Astrocyte (in vitro differentiated cells and primary cell): ENCODE measurements at places on chromosomes 7 and 10.
A peak's percentile ranks its signal among the peaks of the same experiment; 100 is the strongest.

DNA sequence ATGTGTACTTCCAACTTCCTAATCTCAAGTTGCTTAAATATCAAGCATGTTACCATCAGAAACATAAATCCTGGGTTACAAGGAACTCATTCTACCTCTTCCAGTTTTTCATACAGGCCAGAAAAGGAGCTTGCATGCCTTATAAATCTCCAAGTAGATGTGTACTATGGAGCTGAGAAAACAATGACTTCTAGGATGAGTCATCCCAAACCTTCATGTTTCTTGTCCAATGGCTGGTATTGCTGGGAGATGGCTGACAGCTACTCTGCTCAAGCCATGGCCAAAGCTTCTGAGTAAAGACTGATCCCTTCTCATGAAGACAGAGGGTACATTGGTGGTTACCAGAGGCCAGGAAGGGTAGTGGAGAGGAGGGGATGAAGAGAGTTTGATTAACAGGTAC lies 8.6 kb downstream of the RAPGEF5 start:
- peak; percentile 31 for DNase-seq

DNA sequence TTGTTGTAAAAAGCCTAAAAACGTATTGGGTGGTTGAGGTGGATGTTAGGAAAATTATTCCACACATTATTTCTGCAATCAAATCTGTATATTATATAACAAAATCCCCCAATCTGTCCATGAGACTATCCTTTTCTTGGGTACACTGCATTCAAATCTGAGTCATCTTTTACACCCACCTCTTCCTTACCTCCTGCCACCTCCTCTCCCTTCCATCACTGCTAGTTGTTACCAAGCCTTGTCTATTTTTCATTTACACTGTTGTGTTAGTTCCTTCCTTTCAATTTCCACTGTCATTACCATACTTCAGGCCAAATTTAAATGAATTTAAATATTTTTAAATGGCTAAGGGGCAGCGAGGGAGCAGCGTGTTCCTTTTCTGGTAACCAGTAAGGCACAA lies 83.3 kb downstream of the ITGA8 start:
- no peak for DNase-seq

DNA sequence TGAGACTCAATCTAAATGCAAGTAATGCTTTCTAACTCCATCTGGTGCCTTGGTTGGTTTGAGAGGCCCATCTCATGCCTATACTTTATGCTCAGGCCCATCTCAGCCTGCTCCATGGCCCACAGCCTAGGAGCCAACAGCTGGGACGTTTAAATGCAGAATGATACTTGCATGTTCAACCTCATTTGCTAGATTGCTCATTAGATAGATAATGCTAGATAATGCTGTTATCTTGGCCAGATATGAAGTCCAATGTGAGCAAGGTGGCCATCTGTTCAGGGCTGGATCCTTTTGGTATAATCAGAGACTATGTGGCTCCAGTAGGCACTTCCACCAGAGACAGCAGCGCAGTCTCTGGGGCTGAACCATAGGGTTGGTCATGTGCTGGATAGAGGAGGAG lies 321.6 kb upstream of the PHYHIPL start:
- DNase-seq: no peak

GRCh38 chr7:123460616-123461015 lies 73.8 kb downstream of the IQUB start:
- peak; percentile 91 for DNase-seq

DNA sequence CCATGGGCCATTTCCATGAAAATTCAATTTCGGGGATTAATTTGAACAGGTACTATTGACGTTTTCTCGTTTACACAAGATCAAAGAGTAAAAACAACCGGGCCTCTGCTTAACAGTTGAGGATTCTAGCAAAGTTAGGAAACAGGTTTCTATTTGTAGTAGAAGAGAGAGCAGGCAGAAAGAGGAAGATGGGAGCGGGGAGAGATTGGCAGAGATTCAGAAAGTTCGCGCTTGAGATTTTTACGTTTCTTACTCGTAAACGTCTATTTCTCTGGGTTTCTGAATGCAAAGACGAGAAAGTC lies 571 bp upstream of the VWC2 start:
- no peak for DNase-seq

DNA sequence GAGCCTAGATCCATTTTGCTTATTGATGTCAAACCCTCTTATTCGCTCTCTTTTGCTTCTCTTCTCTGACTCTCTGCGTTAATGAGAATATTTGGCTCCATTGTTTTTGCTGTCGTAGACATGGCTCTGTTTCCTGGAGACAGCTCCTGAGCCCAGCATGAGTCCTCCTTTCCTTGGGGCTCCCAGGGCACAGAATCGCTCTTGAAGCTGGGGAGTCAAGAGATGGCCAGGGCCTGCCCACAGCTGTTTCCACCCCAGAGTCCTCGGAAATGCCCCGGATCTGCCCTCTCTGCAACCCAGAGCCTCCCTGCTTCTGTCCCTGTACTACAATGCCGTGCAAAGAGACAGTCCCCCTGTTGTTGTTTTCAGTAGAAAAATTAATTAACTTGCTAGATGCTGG lies 566.7 kb upstream of the FOXK1 start:
- no peak for DNase-seq

DNA sequence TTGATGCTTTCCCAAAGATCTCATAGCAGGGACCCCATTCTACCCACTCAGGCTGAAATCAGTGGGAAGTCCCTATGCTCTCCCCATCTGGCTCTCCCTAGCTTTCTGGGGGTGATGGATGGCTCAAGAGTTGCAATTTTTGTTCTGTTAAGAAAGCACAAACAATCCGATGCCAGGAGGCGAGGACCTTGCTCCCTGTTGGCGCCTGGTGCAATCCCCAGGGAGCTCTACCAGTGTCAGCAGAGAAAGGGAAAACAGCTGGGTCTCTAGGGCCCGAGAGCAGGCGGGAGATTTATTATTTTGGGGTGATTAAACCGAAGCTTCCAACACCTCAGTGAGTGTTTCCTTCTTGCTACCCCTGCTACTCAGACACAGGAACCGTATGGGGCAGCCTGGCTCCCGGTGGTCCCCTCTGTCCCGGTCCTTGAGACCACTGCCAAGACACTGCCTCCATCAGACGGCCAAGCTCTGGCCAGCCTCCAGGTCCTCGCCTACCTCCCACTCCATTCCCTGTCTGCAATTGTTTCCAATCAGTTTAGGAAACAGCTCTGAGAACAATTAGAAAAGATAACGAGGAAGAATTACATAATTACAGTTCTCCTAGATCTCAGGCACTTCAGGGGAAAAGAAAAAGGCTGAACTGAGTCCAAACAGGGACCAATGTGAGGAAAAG lies 147.9 kb downstream of the PLXNA4 start:
- DNase-seq: no peak

- peak; percentile 65 for DNase-seq
Measured at GRCh38 chr7:47576031-47576865, 5.7 kb downstream of the TNS3 start.

- peak; percentile 55 for DNase-seq
Measured at GRCh38 chr7:117190746-117191435, 132.0 kb downstream of the WNT2 start.

- no peak for DNase-seq
Measured at GRCh38 chr7:123792547-123792946, 43.7 kb upstream of the WASL start.

DNA sequence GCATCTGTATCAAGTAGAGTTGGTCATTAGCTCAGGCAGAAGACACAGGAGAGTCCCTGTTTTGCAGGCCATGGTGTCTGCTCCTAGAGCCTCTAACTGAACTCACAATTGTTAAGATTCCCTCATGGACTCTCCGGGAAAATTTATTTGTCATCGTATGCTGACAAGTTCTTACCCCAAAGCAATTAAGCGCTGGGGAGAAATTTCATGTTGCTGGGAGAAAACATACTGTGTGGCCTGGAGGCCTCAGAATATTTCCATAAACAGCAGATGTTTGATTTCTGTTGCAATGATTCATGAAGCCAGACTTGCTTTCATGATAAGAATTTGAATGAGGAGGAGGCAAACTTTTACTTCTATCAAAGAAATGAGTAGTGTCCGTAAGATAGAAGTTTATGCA lies 583.2 kb downstream of the GATA3 start:
- peak; percentile 4 for DNase-seq

DNA sequence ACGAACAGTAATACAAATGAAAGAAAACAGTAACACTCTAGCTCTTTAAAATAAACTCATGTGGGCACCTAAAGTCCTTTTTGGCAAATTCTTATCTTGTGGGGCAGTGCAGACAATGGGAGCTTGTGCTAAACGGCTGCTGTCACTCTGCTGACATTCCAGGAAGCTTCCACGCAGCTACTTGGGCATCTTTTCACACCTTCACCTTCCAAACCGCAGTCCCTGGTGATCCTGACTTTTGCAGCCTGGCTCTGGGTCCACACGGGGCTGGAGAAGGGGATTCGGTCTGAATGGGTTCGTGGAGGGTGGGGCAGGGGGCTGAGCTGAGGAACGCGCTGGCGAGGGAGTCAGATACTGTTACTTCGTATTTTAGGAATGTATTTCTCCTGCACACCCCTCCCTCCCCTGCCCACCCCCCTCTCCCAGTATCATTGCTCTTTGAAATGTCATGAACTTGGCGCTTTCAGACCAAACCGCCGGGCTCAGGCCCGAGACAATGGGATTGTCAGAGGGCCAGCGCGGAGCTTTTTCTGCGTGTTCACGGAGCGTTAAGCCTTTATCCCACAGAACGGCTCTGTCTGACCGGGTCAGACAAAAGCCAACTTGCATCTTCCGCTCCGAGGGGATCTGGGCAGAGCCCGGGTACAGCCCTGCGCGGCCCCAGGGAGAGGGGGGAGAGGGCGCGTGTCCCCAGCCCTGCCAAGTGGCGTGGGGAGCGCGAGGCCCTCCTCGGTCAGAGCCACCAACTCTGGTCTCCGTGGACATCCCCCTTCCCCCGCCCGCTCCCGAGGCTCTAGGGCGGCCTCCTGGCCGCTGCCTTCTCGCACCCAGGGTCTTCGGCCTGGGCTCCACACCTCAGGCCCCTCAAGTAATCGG lies 76.7 kb upstream of the EN2 start:
- no peak for DNase-seq

DNA sequence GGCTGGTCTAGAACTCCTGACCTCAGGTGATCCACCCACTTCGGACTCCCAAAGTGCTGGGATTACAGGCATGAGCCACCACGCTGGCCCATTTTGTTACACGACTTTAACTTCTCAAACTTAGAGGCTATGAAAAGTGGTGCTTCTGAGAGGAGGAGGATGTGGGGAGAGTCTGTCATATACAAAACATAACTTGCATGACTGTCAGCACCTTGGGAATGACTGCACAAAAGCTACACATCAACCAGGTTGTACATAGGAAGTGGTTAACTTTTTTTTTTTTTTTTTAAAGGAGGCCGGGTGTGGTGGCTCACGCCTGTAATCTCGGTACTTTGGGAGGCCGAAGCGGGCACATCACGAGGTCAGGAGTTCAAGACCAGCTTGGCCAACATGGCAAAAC lies 43.4 kb upstream of the GSDME start:
- no peak for DNase-seq

DNA sequence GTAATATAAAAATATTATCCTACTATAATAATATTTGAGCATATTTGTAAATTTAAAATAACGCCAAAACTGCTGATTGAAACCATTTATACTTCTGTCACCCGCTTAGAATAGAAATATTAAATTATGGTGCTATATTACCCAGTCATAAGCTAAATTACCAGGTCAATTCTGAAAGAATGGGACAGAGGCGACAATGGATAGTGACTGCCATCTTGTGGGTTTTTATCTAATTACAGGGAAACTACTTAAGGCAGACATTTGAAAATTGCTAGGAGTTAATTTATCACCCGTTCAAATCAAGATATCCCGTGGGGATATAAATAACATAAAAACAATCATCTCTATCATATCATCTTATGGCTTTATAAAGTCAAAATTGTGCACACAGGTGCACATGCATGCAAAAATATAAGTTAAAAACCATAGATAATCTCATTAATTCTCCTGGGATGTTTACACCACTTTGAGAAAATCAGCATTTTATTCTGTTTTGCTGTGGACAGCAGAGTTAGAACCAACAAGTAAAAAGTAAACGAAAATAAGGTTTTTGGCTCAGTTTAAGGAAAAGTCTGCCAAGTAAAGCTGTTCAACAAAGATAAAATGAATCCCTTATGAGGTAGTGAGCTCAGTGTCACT lies 41.3 kb upstream of the HPSE2 start:
- no peak for DNase-seq

DNA sequence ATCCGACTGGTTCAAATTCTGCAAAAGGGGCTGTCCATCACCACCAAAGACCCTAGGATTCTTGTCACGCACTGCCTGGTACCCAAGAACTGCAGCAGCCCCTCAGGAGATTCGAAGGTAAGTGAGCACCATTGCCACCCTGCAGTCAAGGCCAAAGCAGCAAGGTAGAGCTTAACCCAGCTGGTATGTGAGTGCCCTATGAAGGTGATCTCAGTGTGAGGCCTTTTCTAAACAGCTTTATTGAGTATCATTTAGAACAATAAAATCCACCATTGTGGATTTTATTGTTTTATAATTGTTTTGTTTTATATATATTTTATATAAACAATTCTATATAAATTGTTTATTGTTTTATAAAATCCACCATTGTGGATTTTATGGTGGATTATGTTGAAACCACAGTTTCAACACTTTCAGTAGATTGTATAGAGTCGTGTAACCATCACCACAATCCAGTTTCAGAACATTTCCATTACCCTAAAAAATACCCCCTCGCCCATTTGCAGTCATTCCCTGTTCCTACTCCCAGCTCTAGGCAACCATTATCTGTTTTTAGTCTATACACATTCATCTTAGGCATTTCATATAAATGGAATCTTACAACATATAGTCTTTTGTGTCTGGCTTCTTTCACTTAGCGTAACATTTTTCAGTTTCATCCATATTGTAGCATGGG lies 20.1 kb upstream of the CALU start:
- no peak for DNase-seq
